Activated naive CD8-positive, alpha-beta T cell treated with anti-CD3 and anti-CD28 coated beads, Interleukin-2, amount 10 ng/mL, durations not matched to agents 7 days and 5 days (primary cell): ENCODE measurements at places on chromosomes 1 and 21. TPM values are rescaled to one million over a fixed set of nuclear protein-coding genes. Genes with fewer than 3 reads are reported as not detected.

DNA sequence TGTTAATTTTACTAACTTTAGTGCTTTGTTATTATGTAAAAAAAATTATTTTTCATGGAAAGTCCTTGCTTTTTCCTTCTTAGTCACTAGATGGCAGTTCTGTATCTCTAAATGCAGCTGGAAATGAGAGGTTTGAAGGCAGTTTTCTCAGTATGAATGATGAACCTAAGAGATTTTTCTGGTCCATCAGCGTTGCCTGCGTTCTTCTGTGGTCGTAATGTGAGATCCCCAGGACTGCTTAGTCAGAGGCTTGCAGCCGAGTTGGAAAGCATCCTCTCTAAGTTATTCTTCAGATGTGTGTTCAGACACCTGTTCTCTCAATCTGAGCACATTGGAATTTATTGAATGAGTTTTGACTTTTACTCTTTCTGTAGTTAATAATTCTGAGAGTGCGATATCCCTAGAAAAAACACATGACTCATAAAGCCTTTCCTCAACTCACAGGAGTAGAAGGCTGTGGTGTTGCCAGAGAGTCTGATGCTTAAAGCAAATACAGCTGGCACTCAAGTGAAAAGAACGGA lies 99.3 kb downstream of the FMN2 start:
- no peak overlapping the region for H3K27ac ChIP-seq
- H3K36me3 ChIP-seq = no peaks in the 10 kb centered on the region
- H3K4me1 ChIP-seq = no peaks in the 10 kb centered on the region

GRCh38 chr1:14238472-14239307 lies 359.8 kb upstream of the KAZN start:
- H3K27ac ChIP-seq = no peak overlapping the region
- H3K36me3 ChIP-seq = no peaks in the 10 kb centered on the region
- H3K4me3 ChIP-seq = no peak overlapping the region
- H3K27me3 ChIP-seq = no peaks in the 10 kb centered on the region

The AMY2A gene
- total RNA-seq = not detected

GRCh38 chr1:93598861-93599439 lies 82.7 kb downstream of the BCAR3 start:
- H3K27ac ChIP-seq = no peak overlapping the region
- H3K36me3 ChIP-seq = no peaks in the 10 kb centered on the region
- DNase-seq = no peak
- H3K4me1 ChIP-seq = no peaks in the 10 kb centered on the region

DNA sequence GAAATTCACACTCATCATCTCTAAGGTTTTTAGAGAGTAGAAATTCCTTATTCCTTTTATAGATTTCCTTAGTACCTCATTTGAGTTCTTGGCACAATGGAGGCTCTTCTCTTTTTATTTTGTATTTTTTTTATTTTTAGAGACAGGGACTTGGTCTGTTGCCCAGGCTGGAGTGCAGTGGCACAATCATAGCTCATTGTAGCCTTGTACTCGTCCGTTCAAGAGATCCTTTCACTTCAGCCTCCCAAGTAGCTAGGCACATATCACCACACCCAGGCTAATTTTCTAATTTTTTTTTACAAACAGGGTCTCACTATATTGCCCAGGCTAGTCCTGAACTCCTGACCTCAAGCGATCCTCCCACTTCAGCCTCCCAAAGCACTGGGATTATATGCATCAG lies 29.6 kb downstream of the RGL1 start:
- H3K4me3 ChIP-seq = no peak overlapping the region
- no peak for DNase-seq
- H3K27ac ChIP-seq = no peak overlapping the region
- no peaks in the 10 kb centered on the region for H3K27me3 ChIP-seq

DNA sequence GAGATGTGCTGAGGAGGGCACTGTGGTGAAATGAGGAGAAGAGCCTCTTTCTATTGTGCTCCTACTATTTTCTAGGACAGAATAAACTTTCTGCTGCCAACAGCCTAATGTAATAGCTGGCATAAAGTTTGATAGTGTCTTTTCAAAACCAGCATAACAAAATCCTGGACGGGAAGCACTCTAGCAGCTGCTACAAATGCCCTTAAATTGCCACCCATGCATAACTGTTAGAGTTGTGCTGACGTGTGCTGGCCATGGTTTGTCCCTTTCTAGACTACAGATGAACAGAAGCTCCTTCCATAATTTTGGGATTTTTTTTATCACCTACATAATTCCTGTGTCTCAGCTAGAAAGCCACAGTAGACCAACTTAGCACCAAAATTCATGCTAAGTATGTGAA lies 88.5 kb upstream of the DEPDC1 start:
- H3K27ac ChIP-seq = no peak overlapping the region
- H3K27me3 ChIP-seq = no peaks in the 10 kb centered on the region
- H3K36me3 ChIP-seq = no peaks in the 10 kb centered on the region
- no peak overlapping the region for H3K4me3 ChIP-seq

- no peaks in the 10 kb centered on the region for H3K27me3 ChIP-seq
- no peaks in the 10 kb centered on the region for H3K36me3 ChIP-seq
- no peaks in the 10 kb centered on the region for H3K4me1 ChIP-seq
- no peak for DNase-seq
- H3K4me3 ChIP-seq = no peak overlapping the region
These were observed 82.7 kb upstream of the ESRRG start for GRCh38 chr1:216805953-216806352.

- no peak overlapping the region for H3K4me3 ChIP-seq
- H3K4me1 ChIP-seq = peaks cover 5% of the 10 kb centered on the region
- no peak overlapping the region for H3K27ac ChIP-seq
- H3K27me3 ChIP-seq = peaks cover 36% of the 10 kb centered on the region
- DNase-seq = no peak
These were observed 221.2 kb downstream of the PRDM2 start for GRCh38 chr1:13921190-13921589.

DNA sequence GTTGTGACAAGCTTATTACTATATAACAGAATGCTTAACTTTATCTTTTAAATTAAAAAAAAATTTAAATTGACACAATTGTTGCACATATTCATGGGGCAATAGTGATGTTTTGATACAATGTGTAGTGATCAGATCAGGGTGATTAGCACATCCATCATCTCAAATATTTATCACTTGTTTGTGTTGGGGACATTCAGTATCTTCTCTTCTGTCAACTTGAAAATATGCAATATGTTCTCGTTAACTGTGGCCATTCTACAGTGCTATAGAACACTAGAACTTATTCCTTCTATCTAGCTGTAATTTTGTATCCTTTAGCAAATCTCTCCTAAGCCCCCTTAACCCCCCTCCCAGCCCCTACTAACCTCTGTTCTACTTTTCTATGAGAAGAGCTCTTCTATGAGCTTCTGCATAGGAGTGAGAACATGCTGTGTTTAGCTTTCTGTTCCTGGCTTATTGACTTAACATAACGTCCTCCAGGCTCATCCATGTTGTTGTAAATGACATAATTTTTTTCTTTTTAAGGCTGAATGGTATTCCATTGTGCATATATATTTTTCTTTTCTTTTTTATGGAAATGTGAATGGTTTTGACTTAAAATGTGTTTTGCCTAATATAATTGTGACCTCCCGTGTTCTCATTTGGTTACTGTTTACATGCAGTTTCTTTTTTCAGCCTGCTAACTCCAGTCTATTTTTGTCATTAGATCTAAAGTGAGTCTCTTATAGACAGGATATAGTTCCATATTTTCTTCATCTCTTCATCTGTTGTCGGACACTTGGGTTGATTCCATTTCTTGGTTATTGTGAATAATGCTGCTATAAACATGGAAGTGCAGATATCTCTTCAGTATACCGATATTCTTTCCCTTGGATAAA lies 23.8 kb downstream of the CEP350 start:
- peaks cover 4% of the 10 kb centered on the region for H3K4me1 ChIP-seq
- H3K27me3 ChIP-seq = no peaks in the 10 kb centered on the region
- H3K27ac ChIP-seq = no peak overlapping the region
- peaks cover 22% of the 10 kb centered on the region for H3K36me3 ChIP-seq
- DNase-seq = no peak

The SPRR2B gene
- not detected for total RNA-seq

GRCh38 chr1:7988576-7988975 lies 27.1 kb downstream of the PARK7 start:
- H3K27me3 ChIP-seq = no peaks in the 10 kb centered on the region
- no peak overlapping the region for H3K4me3 ChIP-seq
- no peak for DNase-seq
- peaks cover 4% of the 10 kb centered on the region for H3K4me1 ChIP-seq
- peaks cover 25% of the 10 kb centered on the region for H3K36me3 ChIP-seq
- no peak overlapping the region for H3K27ac ChIP-seq

DNA sequence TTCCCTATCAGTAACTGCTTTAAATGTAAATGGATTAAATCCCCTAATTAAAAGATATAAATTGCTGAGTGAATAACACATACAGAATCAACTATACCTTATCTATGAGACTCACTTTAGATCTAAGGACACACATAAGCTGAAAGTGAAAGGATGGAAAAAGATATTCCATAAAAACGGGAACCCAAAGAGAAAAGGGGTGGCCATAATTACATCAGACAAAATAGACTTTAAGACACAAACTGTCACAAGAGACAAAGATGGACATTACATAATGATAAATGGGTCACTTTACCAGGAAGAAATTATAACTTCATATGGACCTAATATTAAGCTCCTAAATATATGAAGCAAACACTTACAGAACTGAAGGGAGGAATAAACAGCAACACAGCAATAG lies 59.2 kb downstream of the SLC25A24 start:
- DNase-seq = no peak
- peaks cover 64% of the 10 kb centered on the region for H3K36me3 ChIP-seq
- H3K4me1 ChIP-seq = peaks cover 2% of the 10 kb centered on the region
- no peak overlapping the region for H3K27ac ChIP-seq
- H3K4me3 ChIP-seq = no peak overlapping the region

DNA sequence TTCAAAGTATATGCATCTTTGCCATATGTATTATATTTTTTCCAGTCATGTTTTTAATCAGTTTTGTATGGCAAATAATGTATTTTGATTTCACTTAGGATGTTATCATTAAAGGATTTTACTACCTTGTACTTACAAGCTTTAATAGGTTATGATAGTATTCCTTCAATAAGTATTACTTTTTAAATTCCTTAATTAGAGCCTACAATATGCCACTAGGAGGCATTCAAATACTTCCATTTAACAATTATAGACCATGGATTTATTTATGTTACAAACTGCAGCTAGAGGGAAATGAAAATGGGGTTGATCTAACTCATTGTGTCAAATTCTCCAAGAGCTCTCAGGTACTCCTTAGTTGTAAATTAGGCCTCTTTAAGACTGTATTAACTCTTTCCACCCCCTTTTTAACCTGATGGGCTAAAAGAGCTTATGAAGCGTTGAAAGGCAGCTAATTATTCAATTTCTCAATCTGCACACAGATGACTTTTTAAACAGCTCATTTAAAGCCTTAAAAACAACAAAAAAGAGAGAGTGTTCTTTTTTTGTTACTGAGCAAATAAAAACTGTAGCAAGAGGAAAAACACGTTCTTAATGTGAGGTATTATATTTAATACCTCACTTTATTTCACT lies 156.2 kb downstream of the DENND1B start:
- DNase-seq = no peak
- no peak overlapping the region for H3K27ac ChIP-seq
- H3K4me1 ChIP-seq = peaks cover 6% of the 10 kb centered on the region
- peaks cover 5% of the 10 kb centered on the region for H3K36me3 ChIP-seq

The CYP4A22 gene
- not detected for total RNA-seq

GRCh38 chr1:184472136-184472535 lies 85.3 kb downstream of the C1orf21 start:
- no peaks in the 10 kb centered on the region for H3K36me3 ChIP-seq
- no peak overlapping the region for H3K27ac ChIP-seq
- no peak overlapping the region for H3K4me3 ChIP-seq
- peaks cover 7% of the 10 kb centered on the region for H3K27me3 ChIP-seq

- peaks cover 5% of the 10 kb centered on the region for H3K4me1 ChIP-seq
- no peak overlapping the region for H3K27ac ChIP-seq
- no peak for DNase-seq
- H3K27me3 ChIP-seq = no peaks in the 10 kb centered on the region
- peak overlapping the region; percentile 15 for H3K4me3 ChIP-seq
These were observed 10.2 kb downstream of the UAP1 start for GRCh38 chr1:162571696-162572095.

GRCh38 chr21:36241717-36242116 lies 78.3 kb upstream of the MORC3 start:
- peaks cover 12% of the 10 kb centered on the region for H3K4me1 ChIP-seq
- no peak for DNase-seq
- no peak overlapping the region for H3K27ac ChIP-seq

GRCh38 chr1:43382027-43382779 lies 7.4 kb downstream of the MED8 start:
- H3K36me3 ChIP-seq = peaks cover 29% of the 10 kb centered on the region
- DNase-seq = no peak
- H3K4me1 ChIP-seq = peaks cover 12% of the 10 kb centered on the region
- no peak overlapping the region for H3K27ac ChIP-seq
- H3K4me3 ChIP-seq = no peak overlapping the region

DNA sequence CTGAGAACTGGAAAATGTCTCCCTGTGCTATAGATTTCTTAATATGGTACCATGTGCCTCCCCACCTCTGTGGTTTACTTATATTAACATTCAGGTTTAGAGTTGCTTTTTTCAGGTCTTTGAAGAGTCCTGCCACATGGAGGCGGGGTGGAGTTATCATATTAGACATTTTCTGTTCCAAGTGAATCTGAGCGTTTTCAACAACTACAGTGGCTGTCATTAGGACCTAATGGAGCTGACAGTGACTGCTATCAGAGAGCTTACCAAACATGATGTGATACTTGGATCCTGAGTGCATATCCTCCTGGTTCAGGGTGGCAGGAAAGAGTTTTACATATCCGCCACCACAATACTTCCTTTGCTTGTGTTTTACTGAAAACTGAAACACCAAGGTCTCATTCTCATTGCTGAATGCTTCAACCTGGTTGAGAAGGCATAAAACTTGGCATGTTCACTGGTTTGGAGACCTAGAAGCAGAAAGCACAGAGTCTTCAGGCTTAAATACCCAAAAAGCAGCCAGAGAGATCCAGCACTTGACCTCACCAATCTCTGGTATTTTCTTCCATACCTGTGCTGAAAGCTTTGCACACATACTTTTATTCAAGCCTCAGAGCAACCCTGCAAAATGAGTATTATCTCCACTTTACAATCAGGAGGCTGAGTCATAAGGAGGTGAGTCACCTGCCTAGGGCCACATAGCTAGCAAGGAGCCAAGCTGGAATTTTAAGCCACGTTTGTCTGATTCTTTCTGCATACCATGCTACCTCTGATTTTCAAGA lies 47.4 kb upstream of the OSBPL9 start:
- H3K4me3 ChIP-seq = peak overlapping the region; percentile 60
- DNase-seq = no peak
- H3K36me3 ChIP-seq = peaks cover 4% of the 10 kb centered on the region
- H3K4me1 ChIP-seq = peaks cover 37% of the 10 kb centered on the region
- H3K27me3 ChIP-seq = no peaks in the 10 kb centered on the region
- H3K27ac ChIP-seq = peak overlapping the region; percentile 88

DNA sequence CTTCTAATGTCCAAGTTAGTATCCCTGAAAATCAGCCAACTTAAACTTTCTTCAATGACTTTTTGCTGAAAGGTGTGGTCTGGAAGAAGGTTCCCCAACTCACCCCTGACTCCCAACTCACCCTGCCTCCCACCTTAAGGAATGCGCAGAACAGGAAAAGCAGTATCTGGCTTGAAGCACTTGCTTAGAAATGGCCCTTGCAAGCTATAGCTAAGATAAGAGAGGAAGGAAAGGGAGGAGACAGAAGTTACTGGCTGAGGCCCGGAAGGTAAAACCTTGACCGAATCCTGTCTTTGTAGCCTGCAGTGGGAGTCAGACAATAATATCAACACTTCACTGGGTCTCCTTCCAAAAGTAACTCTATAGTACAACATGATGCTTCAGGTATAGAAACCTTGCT lies 2.9 kb downstream of the CYYR1 start:
- H3K4me1 ChIP-seq = no peaks in the 10 kb centered on the region
- peaks cover 32% of the 10 kb centered on the region for H3K27me3 ChIP-seq
- no peak for DNase-seq

The HEYL gene
- total RNA-seq = not detected
